ENCODE measurements at places on chromosomes 13 and 19.

DNA sequence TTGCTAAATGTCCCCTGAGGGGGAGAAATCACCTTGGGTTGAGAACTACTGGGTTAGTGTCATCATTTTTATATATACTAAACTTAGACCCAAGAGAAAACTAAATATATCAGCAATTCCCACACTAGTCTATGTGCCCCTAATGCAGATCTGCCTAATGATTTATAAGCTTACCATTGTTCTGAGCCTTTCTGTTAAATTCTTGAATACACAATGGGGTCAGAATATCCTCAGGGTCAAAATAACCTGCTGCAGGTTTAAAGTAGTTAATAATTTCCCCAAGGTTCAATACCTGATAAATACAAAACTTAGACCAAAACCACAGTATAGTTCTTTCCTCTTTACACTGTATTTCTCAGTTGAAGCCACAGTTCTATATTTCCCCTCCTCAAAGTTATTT is 4.6 kb downstream of the VWA8 start:
- DNase-seq: no peak

DNA sequence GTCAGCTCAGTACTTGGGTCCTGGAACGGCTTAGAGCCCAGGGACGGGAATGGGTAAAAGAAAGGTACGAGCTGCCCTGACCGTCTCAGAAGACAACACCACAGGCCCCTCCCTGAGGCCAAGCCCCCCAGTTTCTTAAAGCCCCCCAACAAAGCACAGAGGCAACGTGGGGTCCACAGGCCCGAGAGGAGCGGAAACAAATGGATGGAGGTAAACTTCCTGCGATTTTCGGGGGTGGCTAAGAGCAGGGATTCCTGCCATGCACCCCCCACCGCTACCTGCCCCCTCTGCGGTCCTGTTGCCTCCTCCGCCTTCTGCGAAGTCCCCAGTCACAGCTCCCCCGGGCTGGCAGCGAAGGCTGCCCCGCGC is 48.2 kb downstream of the PTPRS start:
- no peak for DNase-seq

- DNase-seq: no peak
Measured at GRCh38 chr13:79936368-79937136, 404.4 kb downstream of the SPRY2 start.

DNA sequence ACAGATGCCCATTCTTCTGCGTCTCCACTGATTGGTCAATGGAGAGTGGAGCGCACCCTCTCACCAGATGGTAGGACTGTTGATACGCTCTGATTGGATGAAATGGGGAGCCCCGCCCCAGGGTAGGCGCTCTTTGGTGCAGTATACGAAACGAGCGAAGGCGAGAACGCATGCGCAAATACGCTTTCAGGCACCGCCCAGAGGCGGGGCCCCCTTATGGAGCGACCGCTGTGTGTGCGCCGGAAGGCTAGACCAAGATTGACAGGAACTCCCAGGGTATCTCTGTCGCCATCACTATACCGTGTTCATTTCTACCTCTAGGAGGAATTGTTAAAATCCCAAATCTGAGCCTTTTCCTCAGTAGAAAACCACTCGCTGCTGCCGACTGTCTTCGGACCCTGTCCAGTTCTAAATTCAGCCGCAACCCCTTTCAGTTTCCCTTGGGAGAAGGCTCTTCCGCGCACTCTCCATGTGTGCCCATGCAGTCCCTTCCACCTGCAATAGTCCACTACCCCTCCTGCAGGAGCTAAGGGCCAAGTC is 720 bp upstream of the HNRNPL start:
- peak; percentile 97 for DNase-seq

DNA sequence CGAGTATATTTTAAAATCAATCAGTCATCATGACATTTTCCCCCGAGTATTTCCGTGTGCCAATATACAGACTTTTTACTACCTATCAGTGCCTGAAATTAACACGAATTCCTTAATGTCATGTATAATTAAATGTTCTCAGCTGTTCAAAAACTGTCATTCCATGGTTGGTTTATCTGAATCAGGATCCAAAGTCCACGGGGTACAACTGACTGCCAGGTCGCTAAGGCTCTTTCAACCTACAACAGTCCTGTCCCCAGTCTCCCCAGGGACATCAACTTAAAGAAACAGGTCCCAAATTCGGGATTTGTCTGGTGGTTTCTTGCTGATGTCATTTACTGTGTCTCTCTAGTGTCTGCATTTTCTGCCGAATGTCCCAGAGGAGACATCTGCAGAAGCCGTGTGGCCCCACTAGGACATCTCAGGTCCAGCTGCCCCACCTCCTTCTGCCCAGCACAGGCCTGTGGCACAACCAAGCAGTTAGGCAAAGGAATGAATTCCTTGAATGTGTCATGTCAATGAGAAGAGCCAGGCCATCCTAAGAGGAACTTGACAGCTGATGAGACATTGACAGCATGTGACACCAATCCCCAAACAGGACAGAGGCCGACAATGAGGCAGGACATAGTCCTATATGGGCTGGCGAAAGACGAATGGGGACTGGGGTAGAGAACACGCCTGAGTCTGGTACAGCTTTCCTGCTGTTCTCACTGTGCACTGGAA is 109.5 kb downstream of the STK24 start:
- no peak for DNase-seq

DNA sequence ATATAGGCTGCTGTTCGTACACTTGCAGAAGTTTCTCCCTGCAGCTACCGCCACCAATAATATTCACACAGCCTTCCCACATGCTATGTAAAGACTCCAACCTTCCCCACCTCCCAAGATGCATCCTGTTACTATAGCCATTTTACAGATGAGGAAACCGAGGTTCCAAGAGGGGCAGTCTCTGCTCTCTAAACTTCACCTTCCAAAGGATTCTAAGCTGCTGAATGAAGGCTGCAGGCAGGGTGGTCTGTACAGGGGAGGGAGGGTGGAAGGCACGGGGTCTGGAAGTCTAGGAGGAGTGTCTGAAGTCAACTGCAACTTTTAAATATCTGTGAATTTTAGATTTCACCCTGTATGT is 1.9 kb upstream of the NFIC start:
- DNase-seq: no peak

DNA sequence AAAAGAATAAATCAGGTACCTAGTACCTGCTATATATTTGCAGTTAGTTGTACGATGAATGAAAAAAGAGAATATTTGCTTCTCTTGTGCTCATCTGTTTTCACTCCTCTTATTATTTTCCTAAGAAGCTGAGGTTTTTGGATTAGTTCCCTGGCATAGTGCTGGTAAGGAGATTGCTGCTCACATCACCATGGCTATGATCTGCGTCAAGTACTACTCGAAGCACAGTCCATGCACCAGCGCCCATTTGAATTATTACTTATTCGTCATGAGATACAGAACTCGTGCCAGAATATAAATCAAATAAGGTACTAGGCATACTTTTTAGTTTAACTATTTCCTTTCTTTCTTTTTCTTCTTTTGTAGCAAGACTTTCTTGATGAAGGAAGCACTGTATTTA is 7.1 kb downstream of the SERTM1 start:
- no peak for DNase-seq

DNA sequence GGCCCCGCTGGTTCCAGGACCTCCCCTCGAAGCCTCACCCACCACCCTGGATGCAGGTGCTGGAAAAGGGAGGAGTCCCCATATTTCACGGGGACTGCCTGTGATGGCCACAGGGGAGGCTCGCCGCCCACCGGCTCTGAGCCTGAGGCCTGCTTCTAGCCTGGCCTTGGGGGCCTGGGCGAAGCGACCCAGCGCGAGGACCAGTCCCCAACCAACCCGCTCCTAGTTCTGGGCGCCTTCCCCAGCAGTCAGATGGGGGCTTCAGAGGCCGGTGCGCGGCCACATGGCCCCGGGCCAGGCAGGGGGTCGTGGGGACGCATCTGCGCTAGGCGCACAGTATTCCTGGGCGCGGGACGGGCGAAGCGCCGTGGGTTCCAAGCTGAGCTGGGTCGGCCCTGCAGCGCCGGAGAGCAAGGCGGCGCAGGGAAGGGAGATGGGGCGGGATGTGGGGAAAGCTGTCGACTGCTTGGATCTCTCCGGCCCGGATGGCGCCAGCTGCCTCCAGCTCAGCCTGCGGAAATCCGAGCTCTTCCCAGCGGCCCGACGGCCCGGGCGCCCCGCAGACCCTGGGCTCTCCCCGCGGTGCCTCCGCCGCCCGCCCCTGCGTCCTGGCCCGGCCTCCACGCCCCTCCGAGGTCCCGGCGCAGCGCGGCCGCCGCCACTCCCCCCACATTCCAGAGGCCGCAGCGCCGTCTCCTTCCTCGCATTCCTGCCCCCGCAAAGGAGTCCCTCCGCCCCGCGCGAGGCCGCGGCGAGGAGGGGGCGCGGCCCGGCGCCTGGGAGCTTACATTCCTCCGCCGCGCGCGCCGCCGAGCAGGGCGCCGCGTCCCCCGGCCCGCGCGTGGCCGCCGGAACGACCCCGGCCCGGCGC is at the start of gene WTIP:
TSS of gene WTIP (plus strand) at position 788 of the 871 bp plus-strand sequence. CDS start 217 bp downstream, outside the sequence.
- DNase-seq: no peak

GRCh38 chr13:53013113-53013512 is 15.5 kb upstream of the OLFM4 start:
- no peak for DNase-seq

DNA sequence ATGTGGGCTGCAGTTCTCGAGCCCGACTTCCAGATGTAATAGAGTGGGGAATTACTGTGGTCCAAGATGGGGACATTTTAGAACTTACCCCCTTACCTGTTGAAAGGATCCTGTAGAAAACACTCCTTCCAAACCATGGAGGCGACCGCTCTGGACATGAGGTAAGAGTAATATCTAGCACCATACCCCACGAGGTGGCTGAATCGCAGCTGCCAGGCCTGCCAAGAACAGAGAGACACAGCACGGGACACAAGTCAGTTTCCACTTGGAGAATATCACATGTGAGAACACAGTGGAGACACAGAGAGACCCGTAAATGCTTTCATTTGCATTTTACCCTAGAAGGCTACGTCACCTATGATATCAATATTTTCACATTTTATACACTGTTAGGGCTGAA is 129.2 kb downstream of the MIPEP start:
- no peak for DNase-seq

GRCh38 chr19:15118248-15118647 is 11.0 kb downstream of the SYDE1 start:
- DNase-seq: no peak

DNA sequence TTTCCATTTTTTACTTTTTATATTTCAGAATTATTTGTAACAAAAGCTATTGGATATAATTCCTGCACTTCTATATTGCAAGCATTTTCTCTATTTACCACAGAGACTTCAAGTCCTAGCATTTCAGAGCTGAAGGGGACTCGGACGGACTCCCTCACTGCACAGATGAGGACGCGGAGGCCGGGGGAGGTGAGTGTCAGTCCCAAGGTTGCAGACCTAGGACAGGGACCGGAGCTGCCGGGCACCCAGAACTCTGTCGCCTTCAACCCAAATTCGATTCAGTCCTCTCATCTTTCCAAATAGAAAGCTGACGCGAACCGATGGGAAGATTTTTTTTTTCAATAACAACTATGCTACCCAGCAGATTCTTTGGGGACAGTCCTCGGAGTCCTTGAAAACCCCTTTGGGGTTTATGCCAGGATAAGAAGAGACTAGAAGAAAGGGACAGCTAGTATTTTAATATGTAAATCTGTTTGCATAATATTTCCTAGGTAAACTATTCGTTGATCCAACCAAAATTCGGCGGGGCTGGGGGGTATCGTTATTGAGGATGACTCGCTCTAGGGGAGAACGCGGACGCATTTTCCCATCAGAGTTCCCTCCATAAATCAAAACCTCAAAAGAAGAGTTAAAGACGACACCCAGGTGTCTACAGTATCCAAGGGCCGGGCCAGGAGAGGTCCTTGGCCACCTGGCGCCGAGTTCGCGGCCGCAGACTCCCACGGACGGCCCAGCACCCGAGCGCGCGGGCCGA is 803 bp downstream of the FLT3 start:
- no peak for DNase-seq

- DNase-seq: no peak
Measured at GRCh38 chr13:104011505-104012241, 945.5 kb upstream of the SLC10A2 start.

DNA sequence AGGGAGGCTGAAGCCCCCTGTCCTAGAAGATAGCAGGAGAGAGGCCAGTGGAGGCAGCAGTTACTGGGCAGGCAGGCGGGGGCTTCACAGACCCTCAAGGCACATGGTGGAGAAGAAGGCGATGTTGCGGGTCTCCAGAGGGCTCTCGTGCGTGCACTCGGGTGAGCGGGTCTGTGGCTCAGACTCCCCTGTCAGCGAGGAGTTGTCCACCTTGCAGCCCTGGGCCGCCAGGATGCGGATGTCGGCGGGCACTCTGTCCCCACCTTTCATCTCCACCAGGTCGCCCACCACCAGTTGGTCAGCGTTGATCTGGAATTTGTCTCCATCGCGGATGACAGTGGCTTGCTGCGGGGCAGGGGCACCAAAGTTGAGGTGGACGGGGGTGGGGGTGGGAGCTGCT is 3.2 kb downstream of the ATP4A start:
- no peak for DNase-seq

DNA sequence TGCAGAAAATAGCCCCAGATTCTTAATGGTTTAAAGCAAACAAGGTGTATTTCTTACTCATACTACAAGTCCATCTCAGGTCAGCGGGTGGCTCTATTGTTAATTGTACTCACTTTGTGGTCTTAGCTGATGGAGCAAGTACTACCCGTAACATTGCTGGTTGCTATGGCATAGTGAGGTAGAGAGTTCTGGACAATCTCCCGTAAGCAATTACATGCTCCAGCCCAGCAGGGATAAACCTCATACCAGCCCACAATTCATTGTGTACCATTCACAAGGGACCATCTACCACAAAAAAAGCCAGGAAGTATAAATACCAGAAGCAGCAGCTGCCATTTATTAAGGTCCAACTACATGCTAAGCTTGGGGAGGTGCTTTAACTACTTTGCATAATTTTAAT is 167.1 kb downstream of the PCDH9 start:
- no peak for DNase-seq

DNA sequence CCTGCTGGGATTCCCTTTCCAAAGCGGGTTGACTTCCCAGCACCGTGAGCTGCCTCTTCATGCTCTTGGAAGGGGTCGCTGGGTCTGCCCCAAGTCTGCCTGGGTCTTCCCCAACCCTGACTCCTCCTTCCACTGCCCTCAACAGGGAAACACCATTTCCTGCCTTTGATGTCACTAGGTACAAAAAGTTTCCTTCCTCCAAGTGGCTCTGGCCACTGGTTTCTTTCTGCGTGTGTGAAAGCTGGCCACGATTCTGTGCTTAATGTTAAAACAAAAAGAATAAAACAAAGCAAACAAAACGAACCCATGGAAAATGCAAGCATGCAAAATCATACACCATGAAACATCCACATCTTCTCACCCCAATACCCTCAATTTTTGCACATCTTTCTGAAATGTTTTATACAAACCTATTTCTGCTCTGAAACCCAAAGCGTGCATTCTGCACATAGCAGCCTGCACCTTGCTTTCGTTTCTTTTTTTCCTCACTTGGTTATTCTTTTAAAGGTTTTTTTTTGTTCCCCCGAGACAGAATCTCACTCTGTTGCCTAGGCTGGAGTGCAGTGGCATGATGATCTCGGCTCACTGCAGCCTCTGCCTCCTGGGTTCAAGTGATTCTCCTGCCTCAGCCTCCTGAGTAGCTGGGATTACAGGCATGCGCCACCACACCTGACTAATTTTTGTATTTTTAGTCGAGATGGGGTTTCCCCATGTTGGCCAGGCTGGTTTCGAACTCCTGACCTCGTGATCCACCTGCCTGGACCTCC is 12.5 kb upstream of the TNFSF9 start:
- DNase-seq: peak; percentile 43

GRCh38 chr19:46746281-46747057 is at the start of gene STRN4:
STRN4 (minus strand) TSS chr19:46746450; CDS start chr19:46746430, 20 bp downstream.
- DNase-seq: peak; percentile 59
